Neural crest cell (in vitro differentiated cells): ENCODE measurements at places on chromosomes 6 and 20.

DNA sequence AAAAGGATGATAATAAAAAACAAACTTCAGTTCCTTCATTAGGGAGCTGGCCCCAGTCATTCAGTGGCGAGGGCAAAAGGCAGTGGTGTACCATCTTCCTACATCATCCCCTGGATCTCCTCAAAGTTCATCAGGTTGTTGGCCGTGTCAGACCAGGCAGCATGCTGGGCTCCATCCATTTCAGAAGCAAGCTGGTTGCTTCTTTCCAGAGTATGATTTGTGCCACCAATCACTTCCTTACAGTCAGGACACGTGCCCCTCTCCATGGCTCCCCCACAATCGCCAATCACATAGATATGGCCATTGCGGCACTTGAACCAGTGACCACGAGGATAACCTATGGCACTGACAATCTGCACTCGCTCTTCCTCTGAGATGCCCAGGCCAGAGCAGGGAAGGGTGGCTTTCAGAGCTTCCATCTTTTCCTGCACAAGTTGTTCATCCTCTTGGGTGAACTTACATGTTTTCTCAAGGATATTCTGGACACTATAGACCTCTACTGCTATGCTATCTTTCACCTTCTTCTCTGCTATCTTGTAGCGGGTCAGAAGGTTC, 28.0 kb downstream of the DDX27 start:
- DNase-seq = no peak

DNA sequence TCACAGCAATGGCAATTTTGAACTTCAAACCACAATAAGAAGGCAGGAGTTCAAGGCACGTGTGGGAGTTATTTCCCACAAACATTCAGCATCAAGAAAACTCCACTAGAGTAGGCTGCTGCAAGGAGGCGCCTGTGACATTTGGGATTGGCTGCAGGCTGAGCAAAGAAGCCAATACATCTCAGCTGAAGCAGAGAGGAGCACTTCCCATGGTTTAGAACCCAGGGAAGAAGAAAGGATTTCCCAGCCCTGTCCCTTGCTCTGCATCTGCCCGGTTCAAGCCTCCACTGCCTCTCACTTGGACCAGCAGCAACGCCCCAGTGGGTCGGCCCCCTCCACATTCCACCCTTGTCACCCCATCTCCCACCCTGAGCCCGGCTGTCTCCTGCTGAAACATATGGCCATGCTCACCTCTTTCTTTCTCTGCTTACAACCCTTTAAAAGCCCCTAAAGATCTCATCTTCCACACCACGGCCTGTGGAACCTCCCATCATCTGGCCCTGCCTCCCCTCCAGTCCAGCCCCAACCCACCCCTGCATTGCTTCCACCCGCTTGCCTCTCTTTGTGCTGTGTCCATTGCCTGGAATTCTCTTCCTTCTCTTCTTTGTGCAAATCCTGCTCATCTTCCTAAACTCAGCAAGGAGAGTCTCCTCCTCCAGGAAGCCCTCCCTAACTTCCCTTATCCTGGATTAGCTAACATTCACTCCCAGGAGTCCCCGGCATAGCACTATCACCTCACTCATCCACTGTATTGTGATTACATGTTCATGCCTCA, 128.3 kb downstream of the ANKRD60 start:
- no peak for DNase-seq

DNA sequence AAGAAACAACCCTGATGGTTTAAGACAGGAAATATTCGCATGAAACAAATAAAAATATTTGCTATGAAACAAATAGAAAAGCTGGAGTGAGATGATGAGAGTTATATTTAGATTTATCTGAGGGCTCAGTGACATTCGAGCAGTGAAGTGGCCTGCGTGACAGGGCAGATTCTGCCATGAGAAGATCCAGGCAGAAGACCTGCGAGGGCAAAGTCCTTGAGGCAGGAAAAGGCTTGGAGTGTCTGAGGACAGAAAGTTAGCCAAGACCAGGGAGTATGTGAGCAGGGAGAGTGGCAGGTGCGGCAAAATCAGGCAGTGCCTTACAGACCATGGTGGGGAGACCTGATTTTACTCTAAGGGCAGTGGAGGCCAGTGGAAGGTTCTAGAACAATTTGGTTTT, 66.9 kb upstream of the RIN2 start:
- no peak for DNase-seq

GRCh38 chr6:100186552-100186951, 192.5 kb upstream of the MCHR2 start:
- DNase-seq = no peak

- no peak for DNase-seq
These were observed 75.2 kb upstream of the F13A1 start for GRCh38 chr6:6395581-6396197.

DNA sequence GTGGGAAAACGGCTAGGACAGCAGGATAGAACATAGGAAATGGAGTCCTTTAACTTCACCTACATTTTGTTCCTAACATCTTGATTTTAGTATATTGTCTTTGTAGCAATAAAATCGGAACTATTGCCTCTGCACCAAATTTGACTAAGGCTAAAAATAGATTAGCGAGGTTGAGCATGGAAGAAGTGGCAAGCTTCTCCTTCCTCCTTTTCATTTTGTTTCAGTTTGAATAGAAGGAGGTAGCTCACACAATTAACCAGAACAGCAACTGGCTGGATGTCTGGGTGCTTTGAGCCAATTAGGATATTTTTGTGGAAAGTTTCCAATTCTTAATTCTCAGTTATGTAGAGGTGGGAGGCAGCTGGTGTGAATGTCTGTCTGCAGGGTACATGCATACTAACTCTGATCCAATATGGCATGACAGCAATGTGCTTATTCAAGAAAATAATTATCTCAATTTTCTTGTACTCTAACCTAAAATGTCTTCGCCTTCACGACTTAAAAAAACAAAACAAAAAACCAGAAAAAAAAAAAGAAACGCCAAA, 3.1 kb upstream of the HECA start:
- no peak for DNase-seq

DNA sequence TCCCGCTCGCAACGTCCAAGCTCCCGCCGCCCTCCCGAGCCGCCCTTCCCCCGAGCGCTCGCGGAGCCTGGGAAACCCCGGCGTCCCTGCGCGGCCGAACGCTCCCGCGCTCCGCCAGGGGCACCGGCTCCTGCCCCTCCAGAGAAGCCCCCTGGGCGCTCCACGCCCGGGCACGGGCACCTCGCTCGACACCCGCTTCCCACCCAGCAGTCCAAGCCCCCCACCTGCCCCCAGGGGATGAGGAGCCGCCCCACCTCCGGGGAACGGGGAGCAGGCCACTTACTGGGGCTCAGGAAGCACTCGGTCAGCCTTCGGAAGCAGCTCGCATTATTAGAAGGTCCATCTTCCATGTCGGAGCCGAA, 1.4 kb downstream of the PDE10A start:
- DNase-seq = no peak

DNA sequence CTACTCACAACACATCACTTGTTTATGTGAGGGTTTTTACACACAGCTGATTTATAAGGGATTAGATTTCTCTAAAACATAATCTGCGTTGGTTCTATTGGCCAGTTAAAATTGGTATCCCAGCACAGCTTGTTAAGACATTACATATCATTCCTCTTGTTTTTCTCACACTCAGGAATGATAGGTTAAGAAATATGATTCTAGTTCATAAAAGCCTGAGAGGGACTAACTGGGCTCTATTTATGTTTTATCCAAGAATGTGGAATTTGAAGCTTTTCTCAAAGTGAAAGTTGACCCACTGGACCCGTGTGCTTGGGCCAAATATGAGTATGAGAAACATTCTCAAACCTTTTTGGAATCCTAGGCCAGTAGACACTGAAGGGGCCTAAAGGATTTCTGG, 117.3 kb downstream of the TMEM170B start:
- no peak for DNase-seq

GRCh38 chr6:9494864-9495263, 920.0 kb downstream of the TFAP2A start:
- no peak for DNase-seq

DNA sequence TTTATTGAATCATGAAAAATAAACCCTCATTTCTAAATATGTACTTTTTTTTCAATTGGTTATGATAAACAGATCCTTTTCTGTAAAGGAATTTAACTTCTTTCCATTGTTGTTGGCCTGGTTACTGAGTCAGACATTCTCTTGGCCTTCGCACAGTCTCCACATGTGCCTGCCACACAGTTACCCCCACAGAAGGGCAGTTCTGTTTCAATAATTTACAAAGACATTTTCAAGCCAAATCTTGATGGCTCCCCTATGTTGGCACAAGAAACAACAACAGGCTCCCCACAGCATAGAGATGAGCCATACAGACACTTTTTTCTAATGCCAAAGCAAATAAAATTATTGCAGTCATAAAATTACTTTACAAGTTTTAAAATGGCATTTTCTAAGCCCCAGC, 55.6 kb upstream of the BEND6 start:
- DNase-seq = no peak

DNA sequence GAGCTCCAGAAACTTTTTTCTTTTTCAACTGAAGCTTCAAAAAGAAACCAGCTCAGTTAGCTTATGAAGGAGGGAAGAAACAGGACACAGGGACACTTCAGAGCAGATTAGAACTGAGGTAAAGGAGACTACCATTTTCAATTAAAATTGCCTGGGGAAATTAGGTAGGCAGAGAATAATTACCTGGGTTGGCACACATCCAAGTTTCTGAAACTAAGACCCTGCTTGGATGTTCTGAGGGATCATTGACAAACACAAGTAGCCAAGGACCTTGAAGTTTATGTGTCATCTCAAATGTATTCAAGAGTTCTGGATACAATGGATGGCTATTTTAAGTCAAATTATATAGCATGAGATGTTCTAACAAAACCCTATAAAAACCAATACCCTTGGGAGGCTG, 137.6 kb downstream of the PLCB4 start:
- DNase-seq = no peak

GRCh38 chr20:59352990-59353389, 52.6 kb downstream of the EDN3 start:
- no peak for DNase-seq

GRCh38 chr6:83132121-83132520, 60.9 kb downstream of the PGM3 start:
- DNase-seq = no peak

DNA sequence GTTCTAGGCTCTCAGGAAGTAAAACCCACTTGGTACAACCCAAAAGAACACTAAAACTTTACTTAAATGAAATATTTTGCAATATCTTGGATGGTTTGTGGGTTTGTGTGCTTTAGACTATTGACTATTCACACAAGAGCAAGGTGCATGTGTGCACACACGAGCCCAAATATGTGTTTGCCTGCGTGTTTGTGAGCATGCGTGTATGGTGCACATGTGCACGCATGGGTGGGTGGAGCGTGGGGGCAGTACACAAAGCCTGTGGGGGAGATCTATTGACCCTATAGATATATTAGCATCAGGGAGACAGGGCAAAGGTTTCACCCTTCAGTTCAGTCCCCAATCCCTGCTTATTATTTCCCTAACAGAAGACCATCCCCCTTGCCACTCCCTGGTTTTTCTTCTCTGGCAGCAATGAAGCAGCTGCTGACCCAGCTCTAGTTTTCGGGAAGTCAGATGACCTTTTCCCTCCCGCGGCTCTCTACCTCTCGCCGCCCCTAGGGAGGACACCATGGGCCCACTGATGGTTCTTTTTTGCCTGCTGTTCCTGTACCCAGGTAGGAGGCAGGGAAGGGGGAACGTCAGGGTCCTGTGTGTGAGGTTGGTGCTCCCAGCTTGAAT, at the start of gene C2:
Gene C2 (plus strand): TSS at position 476 of the 621 bp plus-strand sequence. CDS start 36 bp downstream, at position 512.
- no peak for DNase-seq
